ENCODE measurements at places on chromosomes 3 and 15. TPM values are rescaled to one million over a fixed set of nuclear protein-coding genes. Genes with fewer than 3 reads are reported as not detected.

DNA sequence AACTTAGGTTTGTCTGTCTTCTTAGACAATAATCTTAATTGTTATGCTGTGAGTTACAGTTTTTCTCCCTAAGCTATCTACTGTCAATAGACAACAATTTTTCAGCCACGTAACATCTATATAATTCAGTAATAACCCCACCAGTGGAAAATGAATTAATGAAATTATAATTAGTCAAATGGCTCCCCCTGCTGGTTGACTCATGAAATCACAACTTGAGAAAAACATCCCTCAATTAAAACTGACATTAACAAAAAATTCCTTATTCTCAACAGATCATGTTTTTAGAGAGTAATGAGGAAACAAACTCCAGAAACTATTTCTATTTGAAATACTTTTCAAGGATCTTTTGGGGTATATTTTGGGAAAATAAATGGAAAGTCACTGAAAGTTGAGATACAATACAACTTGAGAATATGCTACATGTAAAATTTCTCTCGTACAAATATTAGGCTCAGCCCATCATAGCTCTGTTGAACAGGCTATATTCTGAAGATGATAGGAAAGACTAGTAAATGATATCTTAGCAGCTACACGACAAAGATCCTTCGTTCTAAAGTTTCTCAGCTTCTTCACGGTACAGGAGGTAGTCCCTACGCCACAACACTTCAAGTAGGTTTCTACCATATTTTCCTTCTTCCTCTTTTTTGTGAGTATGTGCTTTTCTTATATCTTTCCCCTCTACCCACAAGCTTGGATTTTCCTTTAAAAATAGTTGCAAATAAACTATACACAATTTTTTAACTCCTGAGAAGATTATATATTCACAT lies 20.7 kb downstream of the PPP1R2 start:
- no peak for DNase-seq
- no peak overlapping the region for H3K27ac ChIP-seq
- no peaks in the 10 kb centered on the region for H3K27me3 ChIP-seq
- peaks cover 36% of the 10 kb centered on the region for H3K36me3 ChIP-seq

DNA sequence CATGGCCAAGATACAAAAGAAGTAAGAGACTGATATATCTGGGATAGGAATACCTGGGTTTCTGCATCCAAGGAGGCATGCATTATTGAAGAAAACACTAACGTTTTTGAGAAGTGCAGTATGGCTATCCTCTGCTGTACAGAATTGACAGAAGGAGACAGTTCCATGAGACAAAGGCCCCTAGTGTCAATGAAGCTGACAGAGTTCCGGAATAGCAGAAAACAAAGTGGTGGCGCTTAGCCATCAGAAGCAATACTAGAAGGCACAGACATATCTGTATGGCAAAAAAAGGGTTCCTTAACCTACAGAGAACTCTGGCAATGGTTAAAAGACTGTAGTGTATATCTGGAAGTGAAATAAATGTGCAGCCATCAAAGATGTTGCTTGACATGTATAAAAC lies 77.8 kb downstream of the VGLL3 start:
- no peaks in the 10 kb centered on the region for H3K4me1 ChIP-seq
- H3K4me3 ChIP-seq, result no peak overlapping the region
- DNase-seq, result no peak
- no peaks in the 10 kb centered on the region for H3K27me3 ChIP-seq
- no peak overlapping the region for H3K27ac ChIP-seq

DNA sequence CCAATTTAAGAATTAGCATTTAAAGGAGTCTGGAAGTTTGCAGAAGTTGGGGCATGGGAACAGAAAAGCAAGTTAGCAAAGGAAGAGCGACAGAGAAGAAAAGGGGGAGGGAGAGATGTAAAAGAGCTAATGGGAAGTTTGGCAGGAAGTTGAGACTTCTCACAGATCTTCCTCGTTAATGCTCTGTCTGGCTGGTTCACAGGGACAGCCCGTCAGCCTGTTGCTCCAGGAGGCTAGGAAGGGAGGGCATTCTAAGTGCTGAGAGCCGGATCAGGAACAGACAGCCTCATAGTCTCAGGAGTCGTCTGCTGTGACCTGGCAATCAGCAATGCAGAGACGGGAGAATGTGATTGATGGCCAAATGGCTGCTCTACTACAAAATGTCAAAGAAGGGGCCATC lies 150.3 kb downstream of the AGBL1 start:
- H3K27ac ChIP-seq, result no peak overlapping the region
- no peak for DNase-seq
- H3K4me1 ChIP-seq, result peaks cover 4% of the 10 kb centered on the region
- no peak overlapping the region for H3K4me3 ChIP-seq
- peaks cover 91% of the 10 kb centered on the region for H3K27me3 ChIP-seq

GRCh38 chr3:182716114-182716688 lies 77.1 kb upstream of the ATP11B start:
- H3K4me1 ChIP-seq, result peaks cover 15% of the 10 kb centered on the region
- no peak overlapping the region for H3K4me3 ChIP-seq
- peak overlapping the region; percentile 39 for H3K27ac ChIP-seq
- no peaks in the 10 kb centered on the region for H3K27me3 ChIP-seq

Gene ISLR2
- 2.6 TPM for total RNA-seq

DNA sequence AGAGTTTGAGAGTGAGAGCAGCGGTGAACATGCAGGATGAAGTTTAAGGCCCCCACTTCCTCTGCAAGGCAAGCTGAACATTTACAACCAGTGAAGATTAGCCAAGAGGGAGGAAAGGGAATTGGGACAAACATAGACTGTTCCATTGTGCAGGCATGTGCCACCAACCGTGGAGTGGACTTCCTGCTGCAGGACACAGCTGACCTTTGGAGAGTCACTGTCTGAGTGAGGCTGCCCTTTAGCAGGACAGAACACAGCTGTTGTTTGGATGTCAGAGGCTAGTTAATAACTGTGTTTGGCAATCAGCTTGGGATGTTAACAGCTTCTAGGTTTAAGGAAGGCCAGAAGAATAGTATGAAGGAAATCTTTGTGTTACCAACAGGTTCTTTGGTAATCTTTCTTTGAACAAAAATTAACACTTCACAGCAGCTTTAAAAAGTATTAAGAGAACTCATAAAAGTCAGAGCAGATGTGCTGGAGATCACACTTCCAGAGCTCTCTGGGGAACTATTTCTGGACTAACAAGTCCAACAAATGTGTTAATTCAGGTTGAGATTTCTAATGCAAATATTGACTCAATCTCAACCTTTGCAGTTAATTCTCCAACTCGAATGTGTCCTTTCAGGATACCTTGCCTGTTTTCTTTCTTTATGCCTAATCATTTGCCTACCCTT lies 31.4 kb downstream of the CTDSPL start:
- H3K27ac ChIP-seq, result peak overlapping the region; percentile 66
- H3K4me1 ChIP-seq, result peaks cover 70% of the 10 kb centered on the region
- H3K4me3 ChIP-seq, result no peak overlapping the region
- peak; percentile 62 for DNase-seq
- H3K36me3 ChIP-seq, result no peaks in the 10 kb centered on the region
- H3K27me3 ChIP-seq, result no peaks in the 10 kb centered on the region

Gene HERC2
- total RNA-seq, result 45.8 TPM

- DNase-seq, result no peak
- H3K36me3 ChIP-seq, result no peaks in the 10 kb centered on the region
- peak overlapping the region; percentile 66 for H3K27ac ChIP-seq
- H3K4me3 ChIP-seq, result no peak overlapping the region
Observed at GRCh38 chr3:169299889-169300288, 363.6 kb downstream of the MECOM start.

- H3K27ac ChIP-seq, result no peak overlapping the region
- no peak for DNase-seq
- peaks cover 73% of the 10 kb centered on the region for H3K27me3 ChIP-seq
- H3K4me1 ChIP-seq, result peaks cover 6% of the 10 kb centered on the region
Observed at GRCh38 chr3:184235381-184236032, 6.1 kb downstream of the VWA5B2 start.

Gene IL5RA
- not detected for total RNA-seq

GRCh38 chr15:87752250-87752951 lies 504.1 kb downstream of the NTRK3 start:
- no peaks in the 10 kb centered on the region for H3K27me3 ChIP-seq
- no peak overlapping the region for H3K27ac ChIP-seq
- H3K4me3 ChIP-seq, result no peak overlapping the region
- no peak for DNase-seq

GRCh38 chr3:168360993-168361392 lies 265.3 kb upstream of the GOLIM4 start:
- peaks cover 5% of the 10 kb centered on the region for H3K4me1 ChIP-seq
- no peak overlapping the region for H3K27ac ChIP-seq
- H3K36me3 ChIP-seq, result no peaks in the 10 kb centered on the region
- DNase-seq, result no peak
- H3K27me3 ChIP-seq, result no peaks in the 10 kb centered on the region

GRCh38 chr3:144660186-144660585 lies 688.6 kb downstream of the DIPK2A start:
- no peak for DNase-seq
- no peak overlapping the region for H3K4me3 ChIP-seq
- no peaks in the 10 kb centered on the region for H3K36me3 ChIP-seq
- H3K27me3 ChIP-seq, result no peaks in the 10 kb centered on the region

GRCh38 chr3:44072601-44073540 lies 168.8 kb upstream of the TOPAZ1 start:
- no peak overlapping the region for H3K4me3 ChIP-seq
- H3K27ac ChIP-seq, result no peak overlapping the region
- no peak for DNase-seq
- no peaks in the 10 kb centered on the region for H3K4me1 ChIP-seq

- H3K36me3 ChIP-seq, result no peaks in the 10 kb centered on the region
- H3K4me3 ChIP-seq, result no peak overlapping the region
- no peak overlapping the region for H3K27ac ChIP-seq
- no peaks in the 10 kb centered on the region for H3K27me3 ChIP-seq
- DNase-seq, result no peak
Observed at GRCh38 chr3:77065750-77066149, 25.9 kb downstream of the ROBO2 start.

GRCh38 chr15:72778796-72779195 lies 4.8 kb downstream of the ADPGK start:
- no peak for DNase-seq
- no peaks in the 10 kb centered on the region for H3K27me3 ChIP-seq
- peaks cover 18% of the 10 kb centered on the region for H3K36me3 ChIP-seq
- no peak overlapping the region for H3K27ac ChIP-seq
- peaks cover 30% of the 10 kb centered on the region for H3K4me1 ChIP-seq
- no peak overlapping the region for H3K4me3 ChIP-seq

Gene RHCG
- 0.22 TPM for total RNA-seq

DNA sequence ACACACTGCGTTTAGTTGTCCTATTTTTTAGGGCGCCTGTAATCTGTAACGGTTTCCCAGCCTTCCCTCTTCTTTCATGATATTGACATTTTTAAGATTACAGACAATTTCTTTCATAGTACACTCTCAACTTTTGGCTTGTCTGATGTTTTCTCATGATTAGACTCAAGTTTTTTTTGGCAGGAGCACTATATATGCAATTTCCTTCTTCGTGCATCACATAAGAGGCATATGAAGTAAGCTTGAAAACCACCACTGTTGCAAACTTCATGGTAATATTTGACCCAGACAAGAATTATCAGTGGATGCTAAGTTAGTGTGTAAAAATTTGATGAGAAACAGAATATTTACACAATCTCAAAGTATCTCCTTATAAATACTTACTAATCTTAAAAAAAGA lies 119.2 kb upstream of the CMC1 start:
- no peak for DNase-seq
- no peak overlapping the region for H3K4me3 ChIP-seq
- peak overlapping the region; percentile 49 for H3K27ac ChIP-seq

DNA sequence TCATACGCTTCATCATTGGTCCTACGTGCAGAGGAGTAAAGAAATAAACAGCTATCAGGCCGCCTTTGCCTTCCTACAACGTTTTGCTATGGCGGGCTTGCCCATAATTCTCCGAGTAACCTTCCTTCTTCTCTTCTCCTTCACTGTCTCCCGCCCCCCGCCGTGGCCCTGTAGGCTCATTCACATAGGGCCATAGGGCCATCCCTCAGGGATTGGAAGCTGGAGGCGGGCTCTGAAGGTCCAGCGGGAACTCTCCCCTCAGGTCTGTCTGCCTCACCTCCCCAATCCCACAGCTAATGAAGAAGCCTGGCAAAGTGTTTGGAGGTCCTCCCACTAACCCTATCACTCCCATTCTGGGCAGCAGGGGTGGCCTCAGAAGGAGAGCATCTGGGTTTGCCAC lies 43.6 kb downstream of the SEMA5B start:
- DNase-seq, result no peak
- peak overlapping the region; percentile 41 for H3K27ac ChIP-seq
- H3K27me3 ChIP-seq, result no peaks in the 10 kb centered on the region
- no peak overlapping the region for H3K4me3 ChIP-seq
- H3K36me3 ChIP-seq, result no peaks in the 10 kb centered on the region
- H3K4me1 ChIP-seq, result peaks cover 44% of the 10 kb centered on the region

Measured in left ventricle myocardium inferior (tissue), 1 donor.